ENCODE measurements at places on chromosomes 6 and 20. TPM values are rescaled to one million over a fixed set of nuclear protein-coding genes. Genes with fewer than 3 reads are reported as not detected.

Gene F13A1
- total RNA-seq: not detected

Gene L3MBTL1
- 7.0 TPM for total RNA-seq

Gene CALHM6
- total RNA-seq: 0.68 TPM

Gene SEL1L2
- not detected for total RNA-seq

Gene SPO11
- total RNA-seq: not detected

Gene TUBB1
- not detected for total RNA-seq

Gene GPR6
- not detected for total RNA-seq

Gene ZFP57
- under 0.01 TPM for total RNA-seq

Gene AVP
- total RNA-seq: not detected

Gene OR2B6
- not detected for total RNA-seq

Gene APMAP
- 111 TPM for total RNA-seq

Gene MUCL3
- total RNA-seq: not detected

Gene VWA7
- 1.00 TPM for total RNA-seq

Gene NR2E1
- total RNA-seq: 0.85 TPM

Gene ESR1
- under 0.01 TPM for total RNA-seq

Gene AGER
- 0.34 TPM for total RNA-seq

Gene CLDN20
- total RNA-seq: not detected

Gene GPX5
- total RNA-seq: not detected

Gene FHL5
- not detected for total RNA-seq

Gene ATAT1
- total RNA-seq: 5.1 TPM

Gene DEFB129
- total RNA-seq: not detected

Gene COL21A1
- total RNA-seq: 9.9 TPM

Gene SLC22A16
- not detected for total RNA-seq

Gene TTI1
- total RNA-seq: 19.5 TPM

Gene STX16
- 99.9 TPM for total RNA-seq

Gene PPP1R18
- 56.9 TPM for total RNA-seq

Gene NNAT
- total RNA-seq: not detected
